ENCODE measurements at places on chromosomes 2 and 18. TPM values are rescaled to one million over a fixed set of nuclear protein-coding genes. Genes with fewer than 3 reads are reported as not detected.

The SLC23A3 gene
- 7.1 TPM for total RNA-seq

- peak; percentile 17 for DNase-seq
- H3K4me3 ChIP-seq: no peak overlapping the region
- no peaks in the 10 kb centered on the region for H3K36me3 ChIP-seq
- H3K27me3 ChIP-seq: no peaks in the 10 kb centered on the region
- peaks cover 61% of the 10 kb centered on the region for H3K4me1 ChIP-seq
- peak overlapping the region; percentile 34 for H3K27ac ChIP-seq
Observed at GRCh38 chr18:74230922-74231714, 60.6 kb downstream of the CYB5A start.

DNA sequence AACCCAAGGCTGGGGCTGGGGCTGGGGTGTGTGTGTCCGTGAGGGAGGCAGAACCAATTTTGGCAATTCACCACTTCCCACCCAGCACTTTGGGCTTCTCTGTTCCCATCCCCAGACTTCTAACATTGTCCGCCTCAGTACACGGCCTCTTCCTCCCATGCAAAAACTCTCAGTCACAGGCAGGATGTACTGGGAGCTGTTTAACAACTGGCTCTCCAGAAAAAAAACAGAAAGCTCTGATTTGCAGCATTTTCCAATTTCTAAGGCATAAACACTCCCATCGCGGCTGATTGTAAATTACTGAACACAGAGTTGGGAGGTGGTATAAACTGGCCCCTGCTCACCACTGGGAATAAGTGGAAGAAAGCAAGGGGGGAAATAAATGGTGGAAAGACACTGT lies 73.1 kb upstream of the MAP4K3 start:
- no peak overlapping the region for H3K27ac ChIP-seq
- H3K4me1 ChIP-seq: peaks cover 14% of the 10 kb centered on the region
- H3K27me3 ChIP-seq: no peaks in the 10 kb centered on the region
- H3K4me3 ChIP-seq: no peak overlapping the region

DNA sequence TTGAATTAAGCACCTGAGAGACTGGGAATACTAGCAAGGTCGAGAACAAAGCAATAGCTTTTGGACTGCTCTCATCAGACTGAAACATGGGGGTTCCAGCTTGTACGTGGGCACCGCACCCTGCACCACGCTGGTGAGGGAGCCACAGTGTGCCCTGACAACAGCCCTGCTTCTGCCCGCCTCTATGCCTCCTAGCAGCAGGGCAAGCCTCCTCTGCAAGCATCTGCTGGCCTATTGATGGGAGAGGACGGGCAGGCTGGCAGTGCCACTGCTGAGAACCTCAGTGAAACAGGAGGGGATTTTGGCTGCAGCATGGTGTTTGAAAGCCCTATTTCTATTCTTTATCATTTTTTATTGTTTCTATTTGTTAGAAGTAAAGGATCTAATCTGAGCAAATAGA lies 146.1 kb upstream of the OTOS start:
- no peaks in the 10 kb centered on the region for H3K4me1 ChIP-seq
- DNase-seq: no peak
- no peaks in the 10 kb centered on the region for H3K36me3 ChIP-seq
- H3K27ac ChIP-seq: no peak overlapping the region
- peaks cover 46% of the 10 kb centered on the region for H3K27me3 ChIP-seq

DNA sequence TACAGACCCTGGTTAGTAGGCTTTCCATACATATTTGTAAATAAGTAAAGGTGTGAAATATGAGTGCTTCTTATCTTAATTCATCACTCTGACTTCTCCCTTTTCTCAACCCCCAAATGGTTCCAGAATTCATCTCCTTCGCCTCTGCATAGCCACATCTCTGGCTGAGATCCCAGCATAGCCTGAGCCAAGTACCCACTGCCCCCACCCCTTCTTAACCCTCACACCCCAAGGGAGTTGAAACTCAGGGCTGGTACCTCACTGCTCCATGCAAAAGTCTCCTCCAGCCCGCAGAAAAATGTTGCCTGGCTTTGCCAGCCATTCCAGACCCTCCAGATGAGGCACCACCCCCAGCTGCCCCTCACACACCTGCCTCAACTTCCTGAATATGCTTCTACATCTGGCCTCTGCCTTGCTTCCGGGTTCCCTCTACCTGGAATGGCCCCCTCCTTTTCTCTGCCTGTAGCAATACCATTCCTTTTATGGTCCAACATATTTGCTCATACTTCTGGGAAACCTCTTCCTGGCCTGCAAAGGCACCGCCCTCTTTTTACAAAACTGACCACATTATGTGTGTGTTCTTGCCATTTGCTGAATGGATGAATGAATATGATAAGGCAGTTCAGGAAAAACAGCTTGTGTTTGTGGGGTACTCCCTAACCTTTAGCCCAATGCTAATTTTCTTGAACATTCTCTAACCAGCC lies 112.8 kb downstream of the CELF4 start:
- H3K27ac ChIP-seq: no peak overlapping the region
- no peaks in the 10 kb centered on the region for H3K36me3 ChIP-seq
- no peak for DNase-seq
- no peaks in the 10 kb centered on the region for H3K4me1 ChIP-seq

GRCh38 chr18:10169064-10169562 lies 255.3 kb downstream of the VAPA start:
- H3K4me3 ChIP-seq: no peak overlapping the region
- H3K36me3 ChIP-seq: no peaks in the 10 kb centered on the region
- DNase-seq: peak; percentile 38
- no peaks in the 10 kb centered on the region for H3K4me1 ChIP-seq
- no peaks in the 10 kb centered on the region for H3K27me3 ChIP-seq

- H3K27ac ChIP-seq: no peak overlapping the region
- no peaks in the 10 kb centered on the region for H3K36me3 ChIP-seq
- H3K4me1 ChIP-seq: no peaks in the 10 kb centered on the region
- peaks cover 19% of the 10 kb centered on the region for H3K27me3 ChIP-seq
Observed at GRCh38 chr2:174511580-174512260, 24.9 kb upstream of the GPR155 start.

- H3K36me3 ChIP-seq: no peaks in the 10 kb centered on the region
- H3K27ac ChIP-seq: no peak overlapping the region
- H3K4me3 ChIP-seq: no peak overlapping the region
- no peaks in the 10 kb centered on the region for H3K4me1 ChIP-seq
- H3K27me3 ChIP-seq: no peaks in the 10 kb centered on the region
Observed at GRCh38 chr2:51790854-51791253, 758.9 kb upstream of the NRXN1 start.

DNA sequence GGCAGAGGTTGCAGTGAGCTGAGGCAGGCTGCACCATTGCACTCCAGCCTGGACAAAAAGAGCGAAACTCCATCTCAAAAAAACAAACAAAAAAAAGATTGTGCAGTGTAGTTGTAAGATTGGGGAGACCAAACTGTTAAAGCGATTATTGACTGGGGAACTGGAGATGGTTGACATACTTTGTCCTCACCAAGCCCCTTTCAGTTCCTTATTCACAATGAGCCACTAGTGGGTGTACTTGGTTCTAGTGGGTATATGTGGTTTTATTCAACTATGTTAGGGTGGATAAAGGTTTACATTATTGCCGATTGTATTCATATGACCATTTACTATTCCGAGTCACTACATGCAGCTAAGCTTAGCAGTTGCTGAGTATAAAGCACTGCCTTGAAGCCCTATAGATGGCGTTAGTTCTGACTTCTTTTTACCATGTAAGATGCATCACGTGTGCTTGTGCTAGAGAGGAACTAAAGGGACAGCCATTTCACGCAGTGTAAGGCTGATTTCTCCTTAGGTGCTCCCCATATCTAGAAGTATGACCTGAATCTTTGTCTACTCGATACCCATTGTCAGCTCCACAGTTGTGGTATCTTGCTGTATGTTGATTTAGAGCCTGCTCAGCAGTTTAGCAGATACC lies 12.1 kb downstream of the EIF4E2 start:
- no peak overlapping the region for H3K4me3 ChIP-seq
- no peak for DNase-seq
- no peaks in the 10 kb centered on the region for H3K4me1 ChIP-seq
- peaks cover 17% of the 10 kb centered on the region for H3K36me3 ChIP-seq

DNA sequence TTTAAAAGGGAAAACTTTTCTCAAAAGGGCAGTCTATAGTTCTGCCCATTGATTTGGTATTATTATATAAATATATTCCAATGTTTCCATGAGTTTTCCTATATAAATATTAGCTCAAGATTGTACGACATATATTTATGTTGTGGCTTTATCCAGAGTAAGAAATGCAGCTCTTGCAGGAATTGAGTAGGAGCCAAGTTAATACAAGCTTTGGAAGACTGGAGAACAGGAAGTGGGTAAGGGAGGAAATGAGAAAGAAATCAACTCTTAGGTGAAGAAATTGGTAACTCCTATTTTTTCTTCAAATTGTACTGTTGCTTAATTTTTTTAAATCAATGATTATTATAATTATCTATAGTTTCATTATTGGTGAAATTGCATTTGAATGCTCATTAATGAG lies 105.4 kb upstream of the FAM117B start:
- no peak overlapping the region for H3K27ac ChIP-seq
- H3K36me3 ChIP-seq: no peaks in the 10 kb centered on the region
- no peak for DNase-seq
- H3K4me3 ChIP-seq: no peak overlapping the region
- H3K4me1 ChIP-seq: no peaks in the 10 kb centered on the region

DNA sequence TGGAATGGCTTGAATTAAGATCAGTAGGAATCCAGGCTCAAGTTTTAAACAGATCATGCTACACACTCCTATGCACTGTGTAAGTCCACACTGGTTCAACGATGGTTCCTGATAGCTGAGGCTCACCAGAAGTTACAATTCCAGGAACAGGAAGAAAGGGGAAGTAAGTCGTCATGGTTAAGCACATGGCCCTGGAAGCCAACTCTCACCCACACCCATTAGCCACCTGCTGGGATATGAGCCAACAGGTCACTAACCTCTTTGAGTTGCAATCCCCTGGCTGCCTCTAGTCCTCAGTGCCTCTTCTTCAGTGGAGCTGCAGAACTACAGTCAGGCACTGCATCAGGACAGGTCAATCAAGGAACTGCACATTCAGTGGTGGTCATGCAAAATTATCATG lies 133.5 kb downstream of the TMEM182 start:
- H3K36me3 ChIP-seq: no peaks in the 10 kb centered on the region
- no peaks in the 10 kb centered on the region for H3K27me3 ChIP-seq
- no peak overlapping the region for H3K4me3 ChIP-seq
- no peak overlapping the region for H3K27ac ChIP-seq

GRCh38 chr18:55494899-55495298 lies 93.1 kb downstream of the TCF4 start:
- H3K27ac ChIP-seq: no peak overlapping the region
- no peaks in the 10 kb centered on the region for H3K4me1 ChIP-seq
- no peak overlapping the region for H3K4me3 ChIP-seq
- DNase-seq: no peak
- H3K27me3 ChIP-seq: no peaks in the 10 kb centered on the region
- H3K36me3 ChIP-seq: no peaks in the 10 kb centered on the region

GRCh38 chr2:186889101-186889879 lies 40.3 kb upstream of the ZSWIM2 start:
- no peak for DNase-seq
- H3K27ac ChIP-seq: no peak overlapping the region
- H3K4me1 ChIP-seq: peaks cover 6% of the 10 kb centered on the region
- no peak overlapping the region for H3K4me3 ChIP-seq
- no peaks in the 10 kb centered on the region for H3K36me3 ChIP-seq

The TBC1D8 gene
- 25.3 TPM for total RNA-seq

GRCh38 chr2:182548031-182548950 lies 121.5 kb upstream of the PDE1A start:
- no peak overlapping the region for H3K4me3 ChIP-seq
- H3K27me3 ChIP-seq: no peaks in the 10 kb centered on the region
- H3K36me3 ChIP-seq: no peaks in the 10 kb centered on the region
- no peak overlapping the region for H3K27ac ChIP-seq
- no peaks in the 10 kb centered on the region for H3K4me1 ChIP-seq

- H3K4me1 ChIP-seq: no peaks in the 10 kb centered on the region
- no peaks in the 10 kb centered on the region for H3K36me3 ChIP-seq
- H3K27me3 ChIP-seq: no peaks in the 10 kb centered on the region
- H3K27ac ChIP-seq: no peak overlapping the region
- no peak for DNase-seq
- no peak overlapping the region for H3K4me3 ChIP-seq
Observed at GRCh38 chr2:181670632-181671031, 9.7 kb downstream of the NEUROD1 start.

- no peak overlapping the region for H3K4me3 ChIP-seq
- no peaks in the 10 kb centered on the region for H3K4me1 ChIP-seq
- H3K27me3 ChIP-seq: no peaks in the 10 kb centered on the region
- H3K36me3 ChIP-seq: no peaks in the 10 kb centered on the region
Observed at GRCh38 chr18:67318651-67319050, 197.9 kb downstream of the DSEL start.

- no peak overlapping the region for H3K27ac ChIP-seq
- H3K4me3 ChIP-seq: peak overlapping the region; percentile 71
- H3K36me3 ChIP-seq: peaks cover 27% of the 10 kb centered on the region
- H3K4me1 ChIP-seq: peaks cover 32% of the 10 kb centered on the region
- H3K27me3 ChIP-seq: no peaks in the 10 kb centered on the region
Observed at GRCh38 chr2:39779341-39779851, 338 bp upstream of the THUMPD2 start.

The OSBPL1A gene
- 33.7 TPM for total RNA-seq

The LRRC30 gene
- not detected for total RNA-seq

DNA sequence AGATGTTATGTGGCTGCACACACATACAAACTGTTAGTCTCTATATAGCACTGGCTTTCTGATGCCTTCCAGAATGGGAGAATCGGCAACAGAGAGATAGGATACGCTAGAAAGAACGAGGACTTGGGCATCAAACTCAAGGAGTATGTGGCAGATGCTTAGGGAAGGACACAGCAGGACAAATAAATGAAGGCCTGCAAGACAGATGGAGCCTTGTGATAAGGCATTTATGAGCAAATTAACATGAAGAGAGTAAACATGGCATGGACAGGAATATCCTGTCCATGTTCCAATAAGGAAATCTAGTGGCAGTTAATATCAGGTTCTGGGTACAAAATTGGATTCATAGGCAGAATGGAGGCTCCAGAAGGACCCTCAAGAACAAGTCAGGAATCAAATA lies 136.9 kb downstream of the SLC4A10 start:
- H3K27me3 ChIP-seq: no peaks in the 10 kb centered on the region
- no peaks in the 10 kb centered on the region for H3K36me3 ChIP-seq
- DNase-seq: no peak
- H3K4me3 ChIP-seq: no peak overlapping the region

GRCh38 chr2:151670346-151670745 lies 63.9 kb downstream of the NEB start:
- no peak for DNase-seq
- H3K27ac ChIP-seq: no peak overlapping the region
- no peaks in the 10 kb centered on the region for H3K36me3 ChIP-seq
- H3K4me1 ChIP-seq: no peaks in the 10 kb centered on the region
- H3K27me3 ChIP-seq: no peaks in the 10 kb centered on the region
- no peak overlapping the region for H3K4me3 ChIP-seq
